Activated naive CD4-positive, alpha-beta T cell treated with anti-CD3 and anti-CD28 coated beads, Interleukin-2, amount 50 U/mL, for 72 hours (primary cell): ENCODE measurements at places on chromosomes 3 and 15. TPM values are rescaled to one million over a fixed set of nuclear protein-coding genes. Genes with fewer than 3 reads are reported as not detected.

- no peak for DNase-seq
Observed at GRCh38 chr15:70412794-70413193, 315.1 kb upstream of the TLE3 start.

GRCh38 chr15:62020576-62021160, 39.6 kb downstream of the VPS13C start:
- no peak for DNase-seq

DNA sequence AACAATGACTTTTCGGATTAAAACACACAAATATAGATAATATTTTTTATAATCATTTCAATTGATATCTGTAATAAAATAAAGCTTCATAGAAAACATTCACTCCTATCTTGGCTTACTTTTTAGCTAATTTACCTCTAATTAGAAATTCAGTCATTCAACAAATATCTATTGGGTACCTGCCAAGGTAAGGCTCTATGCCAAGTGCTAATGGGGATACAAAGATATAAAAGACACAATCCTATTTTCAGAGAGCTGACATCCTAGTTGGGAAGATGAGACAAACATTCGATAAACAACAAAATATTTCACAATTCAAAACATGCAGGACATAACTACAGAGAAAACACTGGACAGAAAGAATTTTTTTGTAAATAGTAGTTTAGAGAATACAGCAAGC, 63.3 kb downstream of the ULK4 start:
- DNase-seq = no peak

- no peak for DNase-seq
Observed at GRCh38 chr3:169241630-169241990, 421.9 kb downstream of the MECOM start.

DNA sequence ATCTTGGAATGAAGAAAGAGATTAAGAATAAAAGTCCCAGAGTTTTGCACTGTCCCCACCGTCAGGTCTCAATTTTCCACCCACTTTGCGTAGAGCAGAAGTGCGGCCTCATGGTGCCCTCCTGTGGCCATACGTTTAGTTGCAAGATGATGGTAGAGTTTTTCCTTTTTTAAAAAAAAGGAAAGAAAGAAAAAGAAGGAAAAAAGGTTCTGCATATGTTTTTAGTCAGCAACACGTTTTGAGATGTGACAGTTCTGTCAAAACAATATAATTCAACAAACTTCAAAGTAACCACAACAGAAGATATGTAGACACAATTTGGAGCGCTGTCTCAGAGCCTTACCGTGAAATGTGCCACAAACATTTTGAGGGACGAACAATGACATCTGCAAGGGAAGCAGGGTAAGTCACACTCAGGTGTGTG, 24.6 kb downstream of the EBLN2 start:
- no peak for DNase-seq

DNA sequence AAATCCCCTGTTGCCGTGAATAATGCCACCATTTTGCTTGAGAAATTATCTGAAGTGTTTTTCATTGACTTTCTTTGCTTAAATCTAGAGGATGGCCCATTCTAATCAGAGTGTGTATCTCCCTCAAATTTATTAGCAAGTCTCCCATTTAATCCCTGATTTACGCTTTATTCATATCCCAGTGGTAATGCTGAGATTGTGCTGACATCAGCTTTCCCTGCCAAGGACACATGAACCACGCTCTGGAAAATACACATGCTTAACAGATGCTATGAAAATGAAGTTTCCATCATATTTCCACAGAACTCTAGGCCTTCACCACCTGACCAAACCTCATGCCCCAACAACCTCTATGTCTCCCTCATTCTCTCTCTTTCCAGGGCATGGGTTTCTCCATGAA, 545.4 kb downstream of the TUSC7 start:
- DNase-seq = no peak

PCNP gene
- total RNA-seq = 199 TPM
